ENCODE measurements at places on chromosomes 5 and 9. TPM values are rescaled to one million over a fixed set of nuclear protein-coding genes. Genes with fewer than 3 reads are reported as not detected.

GRCh38 chr5:5419291-5420210 is 2.9 kb upstream of the ICE1 start:
- DNase-seq: no peak

- no peak for DNase-seq
Measured at GRCh38 chr9:110443866-110444220, 106.2 kb upstream of the TXNDC8 start.

- DNase-seq: no peak
Measured at GRCh38 chr5:38598296-38598993, 42.0 kb upstream of the LIFR start.

- no peak for DNase-seq
Measured at GRCh38 chr5:127428748-127429147, 88.7 kb upstream of the PRRC1 start.

DNA sequence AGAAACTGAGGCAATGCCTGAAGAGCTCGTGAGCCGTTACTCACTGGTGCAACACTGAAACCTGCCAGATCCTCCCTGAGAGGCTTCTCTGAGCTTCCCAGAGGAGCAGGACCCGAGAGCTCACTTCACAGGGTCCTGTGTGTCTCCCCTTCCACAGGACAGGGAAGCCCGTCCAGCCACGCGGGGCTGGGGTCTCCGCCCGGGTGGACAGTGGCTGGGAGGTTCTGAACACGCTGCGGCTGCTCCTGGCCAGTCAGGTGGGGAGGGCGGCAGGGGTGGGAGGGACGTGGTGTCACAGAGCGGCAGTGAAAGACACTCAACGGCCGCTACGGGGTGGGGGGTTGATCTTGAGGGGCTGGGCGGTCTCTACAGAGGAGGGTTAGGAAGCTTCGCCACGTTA is 290 bp upstream of the ZDHHC11 start:
- DNase-seq: peak; percentile 60

DNA sequence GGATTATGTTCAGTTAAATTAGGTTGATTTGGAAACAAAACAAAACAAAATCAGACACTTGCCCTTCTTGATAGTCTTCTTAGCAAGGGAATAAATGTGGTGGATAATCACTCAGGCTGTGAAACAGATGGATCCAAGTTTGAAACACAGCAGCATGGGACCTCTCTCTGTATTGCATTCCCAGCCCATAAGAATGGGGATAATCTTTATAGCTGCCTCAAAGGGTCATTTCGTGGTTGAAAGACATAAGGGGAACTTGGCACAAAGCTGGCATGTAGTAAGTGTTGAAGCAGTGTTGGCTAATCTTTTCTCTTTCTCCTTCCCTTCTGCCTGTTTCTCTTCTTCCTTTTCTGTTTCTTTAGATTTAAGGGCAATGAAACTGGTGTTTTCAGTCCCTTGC is 333.9 kb upstream of the TLE4 start:
- no peak for DNase-seq

GRCh38 chr9:135797507-135798262 is 95.7 kb downstream of the KCNT1 start:
- no peak for DNase-seq

DNA sequence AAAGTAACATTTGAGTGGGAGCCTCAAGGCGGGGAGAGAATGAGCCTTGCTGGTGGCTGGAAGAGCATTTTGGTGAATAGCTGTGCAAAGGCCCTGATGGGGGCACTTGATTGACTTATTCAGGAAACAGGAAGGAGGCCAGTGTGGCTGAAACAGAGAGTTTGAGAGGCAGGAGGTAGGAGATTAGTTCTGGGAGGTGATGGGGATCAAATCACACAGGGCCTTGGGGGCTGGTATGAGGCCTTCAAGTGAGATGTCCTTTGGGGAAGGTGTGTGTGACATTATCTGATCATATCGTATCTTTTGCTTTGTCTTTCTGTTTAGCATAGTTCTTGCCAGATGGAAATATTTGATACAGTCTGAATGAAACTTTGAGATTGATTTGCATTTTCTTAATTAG is 172.3 kb downstream of the TENT4A start:
- DNase-seq: no peak

- no peak for DNase-seq
Measured at GRCh38 chr5:92641031-92641962, 939.7 kb downstream of the NR2F1-AS1 start.

Gene RGS7BP
- total RNA-seq: 11.7 TPM

Gene PSD2
- total RNA-seq: 0.14 TPM
